ENCODE measurements at places on chromosomes 4 and X.

DNA sequence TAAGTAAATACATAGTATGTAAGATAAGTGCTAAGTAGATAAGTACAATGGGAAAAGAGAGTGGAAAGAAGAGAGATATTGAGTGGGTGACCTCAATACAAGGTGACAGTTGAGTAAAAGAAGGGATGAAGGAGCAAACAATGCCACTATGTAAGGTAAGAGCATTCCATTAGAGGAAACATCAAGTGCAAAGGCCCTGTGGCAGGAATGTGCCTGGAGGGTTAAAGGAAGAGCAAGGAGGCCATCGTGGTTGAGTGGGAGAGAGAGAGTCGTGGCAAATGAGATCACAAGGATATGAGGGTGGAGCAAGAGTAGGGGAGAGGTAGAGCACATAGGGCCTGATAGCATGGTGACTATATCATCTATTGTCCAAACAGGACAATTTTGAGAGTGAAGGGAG is 13.4 kb downstream of the EDNRA start:
- DNase-seq: no peak

DNA sequence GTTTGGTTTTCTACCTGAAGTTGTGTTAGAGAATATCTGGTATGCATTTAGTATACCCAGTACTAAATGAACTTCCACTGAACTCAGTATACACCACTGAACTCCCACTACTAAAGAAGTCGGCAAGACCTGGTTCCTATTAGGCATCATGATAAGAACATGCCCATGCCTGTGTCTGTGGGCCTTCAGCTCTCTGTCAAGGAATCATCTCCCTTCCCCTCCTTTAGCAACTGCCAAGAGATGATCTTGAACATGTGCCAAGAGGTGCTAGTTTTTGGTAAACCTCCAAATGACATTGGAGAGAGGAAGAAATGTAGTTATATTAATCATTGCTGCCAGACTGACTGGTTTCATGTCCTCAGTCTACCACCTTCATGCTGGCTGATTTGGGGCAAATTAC is 113.2 kb downstream of the ATP10D start:
- DNase-seq: no peak

GRCh38 chrX:617401-617800 is 13.2 kb upstream of the SHOX start:
- no peak for DNase-seq

DNA sequence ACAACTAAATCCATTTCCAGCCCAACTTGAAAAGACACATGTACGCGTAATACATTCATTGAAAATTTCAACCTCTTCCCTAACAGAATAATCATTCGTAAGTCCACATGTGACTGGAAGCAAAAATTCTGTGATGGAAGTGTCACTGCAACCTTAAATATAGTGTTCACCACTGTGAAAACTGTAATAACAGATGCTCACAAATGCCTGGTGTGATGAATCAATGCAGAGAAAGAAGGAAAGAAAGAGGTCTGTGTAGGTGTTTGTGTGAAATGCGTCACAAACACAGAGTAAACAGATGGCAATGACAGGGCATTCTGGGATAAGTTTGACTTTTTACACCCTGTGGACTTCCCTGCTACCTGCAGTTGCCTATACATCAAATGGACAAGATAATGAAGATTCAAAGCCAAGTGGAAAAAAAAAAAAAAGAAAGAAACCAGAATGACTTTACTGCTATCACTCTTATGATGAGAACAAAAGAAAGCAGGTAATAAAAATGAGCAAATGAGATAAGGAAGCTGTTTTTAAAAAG is 123.3 kb downstream of the EPHA5 start:
- DNase-seq: no peak

DNA sequence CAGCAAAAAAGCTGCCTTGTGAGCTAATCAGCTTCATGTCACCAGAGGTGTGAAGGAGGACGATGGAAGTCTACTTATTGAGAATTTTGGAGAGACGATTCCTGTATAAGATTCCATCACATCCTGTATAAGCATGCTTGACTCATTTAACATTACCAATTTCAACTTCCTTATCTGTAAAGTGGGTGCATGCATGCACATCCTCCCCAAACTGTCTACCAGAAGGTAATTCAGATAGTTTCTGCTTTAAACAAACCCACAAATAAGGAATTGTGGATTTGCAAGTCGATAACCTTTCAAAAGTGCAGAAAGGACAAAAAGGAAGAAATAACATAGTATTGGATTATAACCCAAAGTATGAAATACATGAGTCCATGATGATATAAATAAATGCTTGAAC is 31.1 kb downstream of the AKAP4 start:
- no peak for DNase-seq

GRCh38 chrX:2342281-2342688 is 158.5 kb downstream of the DHRSX start:
- DNase-seq: no peak

GRCh38 chrX:40504801-40505605 is 75.8 kb upstream of the ATP6AP2 start:
- DNase-seq: no peak

DNA sequence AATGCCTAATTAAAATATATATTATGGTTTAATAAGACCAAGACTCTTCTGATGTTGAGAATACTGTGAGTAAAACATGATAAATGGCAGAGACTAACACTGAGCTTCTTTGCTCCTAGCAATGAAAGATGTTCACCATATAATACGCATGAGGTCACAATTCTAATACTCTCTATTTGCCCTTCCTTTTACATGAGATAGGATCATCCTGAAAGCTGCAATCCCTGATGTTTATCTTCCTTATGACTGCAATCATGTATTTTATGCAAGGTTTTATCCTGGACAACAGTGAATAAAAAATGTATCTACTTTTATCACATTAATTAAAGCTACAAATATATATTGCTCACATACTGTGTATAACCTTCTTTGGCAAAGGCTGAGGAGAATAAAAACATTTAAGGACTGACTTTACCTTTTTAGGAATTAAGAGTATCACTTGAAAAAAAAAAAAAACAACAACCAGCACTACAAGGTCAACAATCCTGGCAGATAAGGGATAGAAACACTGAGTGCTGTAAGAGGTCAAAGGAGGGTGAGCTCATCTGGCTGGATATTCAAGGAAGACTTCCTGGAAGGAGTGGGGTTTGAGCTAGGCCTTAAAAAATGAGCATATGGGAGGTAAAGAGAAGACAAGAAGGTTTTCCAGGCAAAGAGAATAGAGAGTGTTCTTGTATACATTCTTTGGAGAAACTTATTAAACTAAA is 99.9 kb downstream of the AREG start:
- DNase-seq: peak; percentile 63
